ENCODE measurements at places on chromosomes 7 and 10.
A peak's percentile ranks its signal among the peaks of the same experiment; 100 is the strongest.

GRCh38 chr7:19834566-19834965 is 61.1 kb upstream of the TMEM196 start:
- no peak for DNase-seq

DNA sequence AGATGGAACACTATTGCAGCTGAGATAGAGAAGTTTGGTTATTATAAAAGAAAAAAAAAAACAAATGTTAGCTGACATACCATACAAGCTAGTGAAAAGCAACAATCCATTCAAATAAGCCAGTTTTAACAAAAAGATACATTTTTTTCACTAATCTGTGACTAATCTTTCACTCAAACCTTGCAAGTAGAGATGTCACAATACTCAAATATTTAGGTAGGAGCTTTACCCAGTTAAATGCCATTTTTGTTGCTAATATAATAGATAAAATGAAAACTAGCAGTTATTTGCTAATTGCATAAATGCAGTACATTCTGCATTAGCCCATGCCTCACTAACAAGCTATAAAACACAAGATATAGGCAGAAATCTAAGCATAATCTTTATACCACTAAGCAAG is 123.6 kb downstream of the BTAF1 start:
- no peak for DNase-seq

- DNase-seq: no peak
These were observed 7.5 kb downstream of the FFAR4 start for GRCh38 chr10:93573924-93574323.

GRCh38 chr10:102311025-102311420 is 65.7 kb downstream of the GBF1 start:
- DNase-seq: no peak

- no peak for DNase-seq
These were observed 23.6 kb upstream of the PDCD4 start for GRCh38 chr10:110848106-110848505.

DNA sequence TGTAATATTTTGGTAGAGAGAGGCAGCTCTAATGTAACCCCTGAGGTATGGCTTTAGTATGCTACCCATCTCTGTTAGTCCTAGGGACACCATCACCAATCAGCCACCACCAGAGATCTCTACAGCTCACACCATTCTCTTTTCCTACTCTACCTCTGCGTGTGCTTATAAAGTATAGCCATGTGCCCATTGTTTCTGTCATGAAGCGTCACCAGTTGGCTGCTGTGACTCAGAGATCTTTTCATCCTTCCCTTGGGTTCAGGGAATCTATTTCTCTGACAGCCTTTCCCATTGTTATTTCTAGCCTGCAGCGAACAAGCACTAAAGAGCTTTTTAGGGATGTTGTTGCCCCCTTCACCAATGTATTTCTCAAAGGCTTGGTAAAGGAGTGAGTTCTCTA is 103.3 kb downstream of the TPST1 start:
- no peak for DNase-seq

DNA sequence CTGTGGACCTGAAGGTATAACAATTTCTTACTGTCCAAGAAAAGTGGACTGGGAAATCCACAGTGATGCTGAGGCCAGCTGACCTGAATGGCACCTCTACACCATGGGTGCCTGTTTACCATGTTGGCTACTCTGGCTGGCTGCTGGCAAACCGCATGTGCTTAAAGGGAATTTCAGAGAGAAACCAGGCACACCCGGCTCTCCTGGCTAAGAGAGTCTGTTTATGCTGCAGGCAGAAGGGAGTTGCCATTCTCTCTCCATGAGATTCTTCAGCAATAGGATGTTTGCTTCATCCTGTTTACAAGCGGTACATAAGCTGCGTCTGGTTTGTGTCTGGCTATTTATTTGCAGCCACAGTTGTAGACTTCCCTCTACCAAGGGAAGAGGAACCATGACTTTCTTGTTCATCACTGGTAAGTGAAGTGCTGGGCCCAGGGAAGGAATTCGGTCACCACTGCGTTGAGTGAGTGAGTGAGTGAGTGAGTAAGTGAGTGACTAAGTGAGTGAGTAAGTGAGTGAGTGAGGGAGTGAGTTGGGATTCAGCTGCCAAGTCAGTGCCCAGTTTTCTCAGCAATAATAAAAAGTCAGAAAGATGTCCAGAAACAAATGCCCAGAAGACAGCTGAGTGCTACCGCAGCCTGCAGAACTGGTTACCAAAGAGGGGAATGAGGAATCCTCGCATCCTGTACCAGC is 90.4 kb downstream of the COBL start:
- DNase-seq: no peak

DNA sequence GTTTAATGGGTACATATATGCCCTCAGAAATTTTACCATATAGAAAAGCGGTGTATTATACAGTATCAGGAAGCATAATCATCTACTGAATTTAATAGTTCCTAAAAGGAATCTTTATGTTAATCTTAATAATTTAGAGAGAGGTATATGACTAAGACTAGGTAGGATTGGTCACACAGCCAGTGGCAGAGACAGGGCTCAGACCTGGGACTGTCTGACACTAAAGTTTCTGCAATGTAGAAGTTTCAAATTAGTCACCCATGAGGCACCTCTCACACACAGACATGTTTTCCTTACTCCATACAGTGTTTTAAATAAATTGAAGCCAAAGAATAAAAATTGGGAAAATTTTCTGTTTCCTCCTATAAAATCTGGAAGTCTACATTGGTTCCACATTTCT is 72.8 kb upstream of the ADRA2A start:
- DNase-seq: no peak

- no peak for DNase-seq
These were observed 19.9 kb upstream of the OPALIN start for GRCh38 chr10:96378741-96379140.

- peak; percentile 42 for DNase-seq
These were observed 212.8 kb downstream of the MAD1L1 start for GRCh38 chr7:2019711-2020511.

DNA sequence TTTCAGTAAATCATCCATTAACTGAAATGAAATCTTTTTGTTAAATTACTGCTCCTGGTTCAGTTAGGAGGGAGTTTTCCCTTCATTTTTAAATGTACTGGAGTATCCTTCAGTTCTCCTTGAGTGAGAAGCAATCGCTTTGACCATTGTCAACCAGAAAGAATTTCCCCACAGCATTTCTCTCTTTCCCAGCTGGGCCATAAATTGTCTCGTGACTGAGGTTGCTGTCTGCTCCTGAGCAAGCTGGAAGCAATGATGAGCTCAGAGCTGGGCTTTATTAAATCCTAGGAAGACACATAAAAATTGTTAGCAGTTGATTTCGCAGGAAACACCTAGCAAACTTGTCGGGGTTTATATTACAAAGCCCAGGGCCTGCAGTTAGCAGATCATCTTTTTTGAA is 102.0 kb upstream of the INSYN2A start:
- no peak for DNase-seq

- no peak for DNase-seq
These were observed 203.5 kb downstream of the PTEN start for GRCh38 chr10:88066876-88067275.

DNA sequence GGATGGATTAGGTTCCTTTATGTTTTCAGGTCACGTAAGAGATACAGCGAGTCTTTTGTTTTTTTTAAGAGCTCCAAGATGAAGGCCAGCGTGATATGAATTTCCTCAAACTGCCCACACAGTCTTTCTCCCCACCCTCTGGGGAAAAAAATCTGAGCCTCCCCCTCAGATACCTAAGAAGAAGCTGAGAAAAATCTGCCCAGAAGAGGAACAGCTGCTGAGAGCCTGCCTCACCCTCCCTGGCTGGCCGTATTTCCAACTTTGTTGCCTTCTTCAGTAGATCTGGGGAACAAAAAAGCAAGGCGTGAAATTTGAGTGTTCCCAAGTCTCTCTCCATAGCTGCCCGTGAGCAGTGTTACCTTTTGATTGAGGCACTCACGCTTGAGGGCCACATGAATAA is 208.1 kb downstream of the KIAA1217 start:
- no peak for DNase-seq

- DNase-seq: no peak
These were observed 729 bp upstream of the TAF3 start for GRCh38 chr10:7817576-7817975.

- no peak for DNase-seq
These were observed 43.2 kb downstream of the LAMB4 start for GRCh38 chr7:108086962-108087361.

- no peak for DNase-seq
These were observed 394.8 kb upstream of the IGFBP3 start for GRCh38 chr7:46315891-46316290.

DNA sequence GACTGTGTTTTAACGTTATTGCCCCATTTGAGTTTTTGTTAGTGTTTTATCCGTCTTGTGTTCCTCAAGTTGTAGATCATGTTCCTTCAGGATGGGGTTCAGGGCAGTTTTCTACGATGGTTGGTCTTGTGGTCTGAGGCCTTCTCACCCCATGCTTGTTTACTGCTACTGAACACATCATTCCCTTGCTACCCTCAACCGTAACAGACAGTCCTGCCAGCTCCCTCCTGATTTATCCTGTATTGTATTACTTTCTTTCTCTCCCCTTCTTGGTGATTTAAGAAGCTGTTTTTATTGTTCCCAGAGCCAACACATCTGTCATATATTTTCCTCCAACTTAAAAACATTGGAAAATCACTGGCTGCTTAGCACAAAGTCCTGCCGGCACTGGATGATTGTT is 719.8 kb downstream of the INHBA start:
- no peak for DNase-seq

DNA sequence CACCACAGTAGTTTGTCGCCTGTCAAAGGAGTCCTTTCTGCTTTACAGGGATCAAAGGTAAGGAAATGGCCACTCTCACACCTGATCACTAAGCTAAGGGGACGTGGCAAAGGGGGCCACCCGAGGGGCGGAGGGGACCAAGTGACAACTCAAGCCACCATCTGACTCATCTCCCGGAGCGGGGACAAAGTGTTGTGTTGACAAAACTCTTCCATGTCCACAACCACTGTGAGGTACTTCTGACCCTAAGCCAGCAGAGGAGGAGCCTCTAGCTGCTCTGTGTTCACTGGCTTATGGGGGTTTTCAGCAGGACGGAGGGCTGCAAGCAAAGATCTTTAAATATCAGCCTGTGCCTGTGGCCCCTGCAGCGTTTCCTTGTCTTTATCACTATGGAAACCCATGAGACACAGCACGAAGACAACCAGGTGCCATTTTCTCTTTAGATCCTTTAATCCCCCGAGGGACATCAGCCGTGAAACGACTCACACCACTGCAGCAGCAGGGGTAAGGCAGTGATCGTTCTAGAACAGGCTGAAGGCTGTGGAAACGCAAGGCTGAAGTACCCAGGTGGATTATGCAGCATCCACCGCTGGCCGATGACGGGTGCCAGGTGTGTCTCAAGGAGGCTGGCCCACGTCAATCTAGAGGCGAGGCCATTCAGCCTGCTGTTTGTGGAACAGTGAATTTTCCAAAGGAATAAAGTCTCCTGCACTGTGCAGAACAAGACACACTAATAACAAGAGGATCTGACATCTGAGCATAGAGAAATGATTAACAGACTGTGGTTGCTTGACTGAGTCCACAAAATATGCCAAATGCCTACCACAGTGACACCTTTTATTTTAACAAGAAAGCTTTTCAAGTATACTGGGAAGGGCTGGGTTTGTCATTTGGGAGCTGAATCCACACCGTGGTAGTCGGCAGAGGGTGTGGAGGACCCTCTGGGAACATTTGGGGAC is 26.6 kb upstream of the DDC start:
- no peak for DNase-seq

GRCh38 chr10:119518176-119518575 is 24.3 kb downstream of the RGS10 start:
- DNase-seq: no peak

GRCh38 chr10:12980102-12980661 is 21.3 kb downstream of the CCDC3 start:
- no peak for DNase-seq

- DNase-seq: no peak
These were observed 106.6 kb upstream of the CHST15 start for GRCh38 chr10:124200011-124200410.

- DNase-seq: no peak
These were observed 4.8 kb upstream of the PILRB start for GRCh38 chr7:100352984-100353684.

GRCh38 chr7:80618096-80618495 is 20.3 kb upstream of the CD36 start:
- no peak for DNase-seq

GRCh38 chr10:101974091-101974971 is 81.6 kb downstream of the ARMH3 start:
- DNase-seq: no peak

- DNase-seq: no peak
These were observed 6.3 kb downstream of the EPC1 start for GRCh38 chr10:32340596-32341180.

- DNase-seq: no peak
These were observed 334.1 kb upstream of the C7orf33 start for GRCh38 chr7:148256433-148256832.

GRCh38 chr10:123565691-123566660 is 100.2 kb upstream of the GPR26 start:
- no peak for DNase-seq

GRCh38 chr10:71697938-71698709 is 21.5 kb downstream of the C10orf105 start:
- DNase-seq: peak; percentile 40

- DNase-seq: no peak
These were observed 92.0 kb downstream of the TMEM106B start for GRCh38 chr7:12303062-12303461.

- no peak for DNase-seq
These were observed 71.7 kb upstream of the STRIP2 start for GRCh38 chr7:129362496-129362895.

DNA sequence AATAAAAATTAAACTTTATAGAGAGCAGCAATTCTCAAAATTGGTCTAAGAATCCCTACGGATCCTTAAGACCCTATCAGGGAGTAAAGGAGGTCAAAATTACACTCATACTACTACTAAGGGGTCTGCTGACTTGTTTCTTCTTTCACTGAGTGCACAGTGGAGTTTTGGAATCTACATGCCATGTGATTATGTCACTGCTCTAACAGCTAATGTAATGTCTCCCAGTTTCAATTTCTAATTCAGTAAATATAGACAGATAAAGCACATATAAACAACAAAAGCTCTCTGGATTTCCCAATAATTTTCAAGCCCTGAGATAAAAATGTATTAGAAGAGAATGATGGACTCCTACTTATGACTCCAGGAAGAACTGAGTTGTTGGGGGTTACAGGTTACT is 74.6 kb downstream of the WAPL start:
- DNase-seq: no peak

GRCh38 chr10:113148071-113148825 is 198.2 kb downstream of the TCF7L2 start:
- no peak for DNase-seq

DNA sequence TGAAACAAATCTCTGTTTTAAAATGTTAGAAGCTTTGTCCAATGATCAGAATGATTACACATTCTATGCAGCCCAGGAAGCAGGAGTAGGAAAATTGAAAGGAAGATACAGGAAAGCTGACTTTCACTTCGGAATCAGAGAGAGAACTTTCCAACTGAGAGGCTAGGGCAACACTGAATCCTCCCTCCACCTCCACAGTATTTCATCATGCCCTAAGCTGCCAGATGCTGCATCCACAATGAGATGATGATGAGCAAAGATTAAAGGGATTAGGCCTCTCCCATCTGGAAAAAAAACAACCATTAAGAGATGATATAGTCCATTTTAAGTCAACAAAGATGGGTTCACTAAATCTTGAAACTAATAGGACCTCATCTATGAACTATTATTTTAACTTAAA is 215.6 kb downstream of the GPR37 start:
- no peak for DNase-seq

- no peak for DNase-seq
These were observed 74.0 kb downstream of the WDR37 start for GRCh38 chr10:1130226-1130625.

All from stimulated activated CD4-positive, alpha-beta T cell treated with anti-CD3 and anti-CD28 coated beads, Interleukin-4, amount 100 ng/mL, for 1 hour (primary cell).